AG10803 (cell line): ENCODE measurements at places on chromosomes 12 and 14.

- DNase-seq: no peak
Measured at GRCh38 chr12:49970658-49971057, 2.1 kb upstream of the AQP6 start.

DNA sequence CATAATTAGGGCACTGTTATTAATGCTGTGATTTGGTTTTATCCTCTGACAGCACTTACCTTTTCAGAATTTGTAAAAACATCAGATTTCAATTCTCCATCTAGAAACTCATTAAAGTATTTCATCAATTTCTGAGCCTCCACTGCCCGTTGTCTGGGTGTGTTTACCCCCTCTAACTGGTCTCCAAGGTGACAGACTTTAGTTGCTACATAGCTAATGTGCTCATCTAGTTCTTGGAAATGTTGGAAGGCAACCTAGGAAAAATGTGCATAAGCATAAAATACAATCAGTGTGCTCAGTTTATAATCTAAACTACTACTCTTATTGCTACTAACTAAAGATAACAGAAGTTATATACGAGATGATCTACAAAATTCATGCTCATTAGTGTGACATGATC lies 24.6 kb downstream of the EXOC5 start:
- peak; percentile 65 for DNase-seq

GRCh38 chr14:20684662-20685456 lies 499 bp downstream of the RNASE4 start:
- peak; percentile 69 for DNase-seq

DNA sequence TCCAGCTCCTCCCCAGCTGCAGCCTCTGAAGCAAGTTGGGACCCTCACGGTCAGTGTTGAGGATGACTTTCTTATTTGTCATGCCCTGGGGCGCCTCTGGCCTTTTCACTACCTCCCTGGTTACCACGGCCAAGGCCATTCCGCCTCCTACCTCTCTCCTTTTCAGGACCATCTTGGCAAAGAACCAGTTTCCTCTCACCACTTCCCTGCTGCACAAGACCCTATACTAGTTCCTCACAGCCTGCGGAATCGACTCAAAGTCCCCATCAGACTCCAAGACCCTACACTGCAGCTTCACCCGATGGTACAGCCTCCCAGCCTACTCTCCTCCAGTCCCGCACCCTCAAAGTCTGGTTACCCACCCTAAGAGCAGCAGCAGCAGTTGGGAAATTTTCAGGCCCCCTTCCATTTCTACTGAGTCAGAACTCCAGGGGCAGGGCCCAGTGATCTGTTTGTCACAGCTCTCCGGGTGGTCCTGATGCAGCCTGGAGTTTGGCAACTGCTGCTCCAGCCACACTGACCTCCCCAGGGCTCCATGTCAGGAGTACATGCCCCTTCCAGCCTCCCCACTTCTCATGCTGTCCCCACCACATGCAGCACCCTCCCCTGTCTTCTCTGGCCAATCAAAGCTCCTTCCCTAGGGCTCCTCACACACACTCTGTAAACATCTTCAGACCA lies 5.4 kb downstream of the VWF start:
- DNase-seq: no peak

GRCh38 chr14:100747021-100747586 lies 20.4 kb downstream of the DLK1 start:
- DNase-seq: peak; percentile 98

- no peak for DNase-seq
Measured at GRCh38 chr14:58565832-58566231, 71.9 kb upstream of the DACT1 start.

- peak; percentile 41 for DNase-seq
Measured at GRCh38 chr12:60191676-60192359, 596.0 kb downstream of the SLC16A7 start.

GRCh38 chr12:76764856-76765255 lies 941 bp downstream of the ZDHHC17 start:
- DNase-seq: peak; percentile 27

GRCh38 chr14:24430682-24431568 lies 1.2 kb downstream of the KHNYN start:
- peak; percentile 74 for DNase-seq
